ENCODE measurements at places on chromosomes 11 and 22.

DNA sequence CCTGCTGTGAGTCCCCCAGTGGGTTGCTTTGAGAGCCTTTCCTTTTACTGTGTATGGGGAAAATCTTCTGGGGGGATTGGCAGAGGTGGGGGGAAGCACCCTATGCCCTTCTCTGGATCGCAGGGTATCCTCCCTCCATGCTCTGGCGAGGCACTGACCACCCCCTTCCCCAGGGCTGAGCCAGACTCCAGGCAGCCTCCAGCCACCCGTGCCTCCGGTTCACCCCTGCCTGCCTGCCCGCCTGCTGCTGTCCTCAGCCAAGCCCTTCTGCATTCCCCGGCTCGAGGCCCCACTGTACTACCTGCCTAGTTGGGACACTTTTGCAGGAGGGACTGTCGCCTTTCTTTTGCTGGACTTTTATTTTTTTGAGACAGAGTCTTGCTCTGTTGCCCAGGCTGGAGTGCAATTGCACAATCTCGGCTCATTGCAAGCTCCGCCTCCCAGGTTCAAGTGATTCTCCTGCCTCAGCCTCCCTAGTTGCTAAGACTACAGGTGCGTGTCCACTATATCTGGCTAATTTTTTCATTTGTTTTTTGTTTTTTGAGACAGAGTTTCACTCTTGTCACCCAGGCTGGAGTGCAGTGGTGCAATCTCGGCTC lies 23.8 kb upstream of the TP53I11 start:
- no peak for DNase-seq

DNA sequence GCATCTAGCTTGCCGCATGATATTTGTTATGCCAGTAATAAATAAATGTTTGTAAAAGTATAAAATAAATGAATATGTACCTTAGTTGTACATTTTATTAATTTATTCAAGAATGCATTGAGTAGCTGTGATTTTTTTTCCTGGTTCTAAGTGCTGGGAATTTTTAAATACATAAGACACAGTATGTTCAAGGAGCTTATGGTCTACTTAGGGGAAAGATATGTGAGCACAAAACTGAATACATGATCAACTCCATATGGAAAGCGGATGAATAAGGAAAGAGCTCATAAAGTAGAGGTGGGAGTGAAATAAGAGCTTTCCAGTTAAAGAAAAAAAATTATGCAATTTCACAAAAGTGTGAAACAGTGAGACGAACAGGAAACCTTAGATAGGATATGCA lies 944.2 kb upstream of the CCDC90B start:
- no peak for DNase-seq

DNA sequence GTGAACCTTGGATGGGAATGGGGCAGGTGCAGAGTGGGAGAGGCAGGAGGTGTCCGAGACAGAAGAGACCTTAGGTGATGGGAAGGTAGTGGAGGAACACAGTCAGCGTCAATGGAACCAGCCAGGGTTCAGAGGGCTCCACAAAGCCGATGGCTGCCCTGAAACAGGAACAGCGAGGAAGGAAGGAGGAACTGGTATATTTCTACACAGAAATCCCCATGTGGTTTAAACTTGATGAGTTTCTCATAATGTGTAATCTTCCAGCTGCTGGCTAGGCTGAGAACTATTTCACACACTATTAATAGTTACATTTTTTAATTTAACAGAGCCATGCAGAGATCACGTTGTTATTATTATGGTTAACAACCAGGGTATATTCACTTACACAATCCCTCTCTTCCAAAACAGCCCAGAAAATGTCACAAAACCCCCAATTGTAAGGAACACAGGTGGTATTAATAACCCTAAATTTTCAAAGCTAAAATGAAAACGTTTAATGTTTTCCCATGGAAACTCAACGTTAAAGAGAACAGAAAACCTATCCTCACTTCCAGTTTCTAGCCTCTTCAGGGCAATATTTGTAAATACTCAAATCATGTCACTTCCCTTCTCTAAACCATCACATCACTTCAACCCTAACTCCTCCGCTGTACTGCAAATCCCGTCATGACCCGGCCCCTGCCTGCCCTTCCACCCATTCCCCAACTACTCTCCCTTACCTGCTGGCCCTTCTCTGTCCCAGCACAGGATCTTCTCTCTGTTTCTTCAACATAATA lies 74.5 kb upstream of the ARFGAP3 start:
- no peak for DNase-seq

DNA sequence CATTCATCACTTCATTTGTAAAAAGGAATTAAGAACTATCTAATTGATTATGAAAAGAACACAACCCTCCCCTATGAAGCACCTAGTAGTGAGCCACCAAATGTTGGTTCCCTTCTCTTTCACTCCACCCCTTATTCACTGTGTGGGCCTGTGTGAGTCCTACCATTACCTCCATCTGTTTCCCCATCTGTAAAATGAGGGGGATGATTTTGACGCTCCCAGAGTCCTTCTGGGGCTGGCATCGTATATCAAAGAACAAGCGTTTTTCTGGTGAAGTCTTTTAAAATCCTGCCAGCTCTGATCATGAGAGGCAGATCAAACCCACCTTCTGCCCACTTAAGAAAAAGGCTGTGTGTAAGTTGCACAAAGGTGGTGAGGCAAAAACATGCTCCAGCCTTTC lies 96.6 kb upstream of the SEZ6L start:
- DNase-seq = no peak

DNA sequence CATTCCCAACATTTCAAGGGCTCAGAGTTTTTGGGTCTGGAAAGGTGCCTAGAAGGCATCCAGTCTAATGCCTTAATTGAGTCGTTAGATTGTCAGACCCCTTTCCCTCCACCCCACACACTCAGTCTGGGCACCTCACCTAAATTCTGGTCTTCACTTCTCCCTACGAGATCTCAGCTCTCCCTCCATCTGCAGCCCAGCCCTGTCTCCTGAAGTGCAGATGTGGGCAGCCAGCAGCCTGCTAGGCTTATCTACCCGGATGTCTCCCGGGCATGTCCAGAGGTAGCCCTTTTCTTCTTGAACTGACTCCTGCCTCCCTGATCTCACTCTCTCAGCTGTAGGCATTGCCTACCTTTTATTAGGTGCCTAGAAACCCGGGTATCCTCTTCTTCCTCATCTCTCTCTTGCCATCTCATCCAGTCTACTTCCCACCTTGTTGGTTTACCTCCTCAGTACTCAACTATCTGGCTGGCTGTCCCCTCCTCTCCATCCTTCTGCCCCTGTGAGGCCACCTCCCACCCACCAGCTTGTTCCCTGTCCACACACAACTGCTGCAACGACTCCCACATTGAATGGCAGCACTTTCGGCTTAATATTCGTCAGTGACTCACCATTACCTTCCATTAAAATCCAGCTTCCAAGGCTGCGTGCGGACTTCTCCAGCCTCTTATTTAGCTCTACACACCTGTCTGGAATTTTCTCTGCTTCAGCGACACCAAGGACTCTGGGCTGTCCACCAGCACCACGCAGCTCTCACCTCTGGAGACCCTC lies 6.2 kb downstream of the SEPTIN3 start:
- DNase-seq = no peak

- no peak for DNase-seq
Measured at GRCh38 chr11:62882431-62882749, 1.7 kb downstream of the SLC3A2 start.

GRCh38 chr22:37547251-37547741 lies 13.0 kb upstream of the CDC42EP1 start:
- no peak for DNase-seq

GRCh38 chr11:131447277-131447815 lies 76.9 kb downstream of the NTM start:
- no peak for DNase-seq

- DNase-seq = no peak
Measured at GRCh38 chr11:126411971-126412381, 56.5 kb downstream of the ST3GAL4 start.

DNA sequence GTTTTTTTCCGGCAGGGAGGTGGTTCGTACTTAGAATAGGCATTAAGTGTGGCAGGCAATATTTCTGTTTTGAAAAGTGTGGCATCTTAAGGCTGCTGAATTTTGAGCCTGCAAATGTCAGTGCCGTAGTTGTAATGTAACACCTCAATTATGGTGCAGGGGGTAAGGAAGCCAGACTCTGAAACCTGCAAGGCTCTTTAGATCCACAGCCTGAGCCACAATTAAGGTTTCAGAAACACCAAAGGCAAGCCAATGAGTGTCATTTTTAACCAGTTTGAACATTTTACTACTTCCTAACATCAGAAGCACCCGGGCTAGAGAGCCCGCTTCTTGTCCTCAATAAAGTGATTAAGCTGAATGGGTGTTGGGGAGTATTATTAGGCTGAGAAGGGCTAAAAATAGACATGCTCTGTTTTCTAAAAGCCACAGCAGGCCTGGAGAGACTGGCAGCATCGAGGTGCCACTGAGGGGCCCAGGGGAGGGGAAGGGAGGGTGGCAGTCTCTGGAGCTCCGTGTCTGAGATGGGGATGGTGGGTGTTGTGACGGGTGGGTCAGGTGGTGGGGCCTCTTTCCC lies 113.4 kb downstream of the ZBTB16 start:
- no peak for DNase-seq

GRCh38 chr11:57764021-57764420 lies 2.4 kb downstream of the CTNND1 start:
- no peak for DNase-seq

DNA sequence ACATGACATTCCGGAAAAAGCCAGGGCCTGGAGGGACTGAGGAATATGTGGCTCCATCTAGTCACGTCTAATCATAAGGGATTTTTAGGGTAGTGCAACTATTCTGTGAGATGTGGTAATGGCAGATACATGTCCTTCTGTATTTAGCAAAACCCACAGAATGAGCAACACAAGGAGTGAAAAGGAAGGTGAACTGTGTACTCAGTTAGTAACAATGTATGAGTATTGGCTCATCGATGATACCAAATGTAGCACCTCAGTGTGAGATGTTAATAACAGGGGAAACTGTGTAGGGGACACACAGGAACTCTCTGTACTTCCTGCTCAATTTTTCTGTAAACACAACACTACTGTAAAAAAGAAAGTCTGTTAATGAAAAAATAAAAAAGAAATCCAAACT lies 42.0 kb upstream of the CARS1 start:
- DNase-seq = no peak

DNA sequence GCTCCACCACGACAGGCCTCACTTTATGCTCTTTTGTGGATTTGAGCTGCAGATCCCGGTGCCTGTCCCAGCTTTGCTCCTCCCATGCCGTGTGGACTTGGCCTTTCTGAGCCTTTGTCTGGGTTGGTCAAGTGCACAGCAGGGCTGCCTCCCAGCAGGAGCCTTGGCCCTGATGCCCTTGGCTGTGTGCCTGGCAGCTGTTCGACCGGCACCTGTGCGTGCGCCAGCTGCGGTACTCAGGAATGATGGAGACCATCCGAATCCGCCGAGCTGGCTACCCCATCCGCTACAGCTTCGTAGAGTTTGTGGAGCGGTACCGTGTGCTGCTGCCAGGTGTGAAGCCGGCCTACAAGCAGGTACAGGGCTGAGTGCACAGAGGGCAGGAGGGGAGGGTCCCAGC lies 46.5 kb downstream of the MYO7A start:
- no peak for DNase-seq
